ENCODE measurements at places on chromosomes 5 and 9.

- DNase-seq: no peak
Measured at GRCh38 chr5:68680366-68680765, 413.4 kb upstream of the SLC30A5 start.

DNA sequence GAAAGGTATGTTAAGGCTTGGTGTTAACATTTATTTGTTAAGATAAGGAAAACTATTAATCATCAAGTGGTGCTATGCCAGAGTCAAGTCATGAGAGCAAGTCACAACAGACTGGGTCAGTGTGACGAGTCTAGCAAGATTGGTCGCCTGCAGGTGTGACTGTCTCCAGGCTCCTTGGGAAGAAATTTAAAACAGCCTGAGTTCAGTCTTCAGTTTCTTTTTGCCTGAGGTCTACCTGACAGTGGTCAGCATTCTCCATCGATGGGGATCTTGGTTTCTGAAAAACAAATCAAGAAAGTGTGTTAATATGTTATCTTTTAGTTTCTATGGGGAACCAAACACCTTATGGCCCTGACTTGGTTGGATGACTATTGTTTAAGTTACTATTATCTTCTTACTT lies 56.3 kb downstream of the CETN3 start:
- DNase-seq: no peak

- DNase-seq: no peak
Measured at GRCh38 chr9:20601292-20601691, 21.0 kb downstream of the MLLT3 start.

GRCh38 chr5:153784277-153784676 lies 254.4 kb downstream of the FAM114A2 start:
- no peak for DNase-seq

DNA sequence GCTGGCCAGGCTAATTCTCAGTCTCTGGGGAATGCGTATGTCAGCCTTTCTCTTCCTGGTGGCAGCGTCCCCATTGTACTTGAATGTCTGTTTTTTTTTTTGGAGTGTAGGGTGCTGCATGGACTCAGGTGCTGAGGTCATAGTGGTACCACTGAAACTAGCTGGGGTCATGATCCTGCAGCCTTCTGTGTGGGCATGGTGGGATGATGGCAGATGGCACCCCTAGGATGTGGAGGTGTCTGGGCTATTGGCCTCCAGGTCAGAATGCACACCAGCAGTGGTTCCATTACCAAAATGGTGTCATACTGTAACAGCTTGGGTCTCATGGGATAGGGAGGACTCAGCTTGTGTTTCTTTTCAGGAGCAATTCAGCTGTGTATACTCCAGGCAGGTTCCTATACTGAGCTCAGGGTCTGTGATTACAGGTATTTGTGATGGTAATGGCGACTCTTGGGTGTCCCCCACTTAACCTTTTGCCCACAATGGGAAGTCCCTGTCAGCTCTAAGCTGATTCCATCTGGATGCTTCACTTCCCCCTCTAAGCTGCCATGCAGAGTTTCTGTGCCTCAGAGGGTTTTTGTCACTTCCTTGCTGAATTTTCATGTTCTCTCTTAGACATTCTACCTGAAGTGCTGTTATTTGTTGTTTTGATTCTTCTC lies 17.9 kb downstream of the HSD17B4 start:
- no peak for DNase-seq

- DNase-seq: no peak
Measured at GRCh38 chr9:70924895-70925547, 196.4 kb downstream of the TRPM3 start.

DNA sequence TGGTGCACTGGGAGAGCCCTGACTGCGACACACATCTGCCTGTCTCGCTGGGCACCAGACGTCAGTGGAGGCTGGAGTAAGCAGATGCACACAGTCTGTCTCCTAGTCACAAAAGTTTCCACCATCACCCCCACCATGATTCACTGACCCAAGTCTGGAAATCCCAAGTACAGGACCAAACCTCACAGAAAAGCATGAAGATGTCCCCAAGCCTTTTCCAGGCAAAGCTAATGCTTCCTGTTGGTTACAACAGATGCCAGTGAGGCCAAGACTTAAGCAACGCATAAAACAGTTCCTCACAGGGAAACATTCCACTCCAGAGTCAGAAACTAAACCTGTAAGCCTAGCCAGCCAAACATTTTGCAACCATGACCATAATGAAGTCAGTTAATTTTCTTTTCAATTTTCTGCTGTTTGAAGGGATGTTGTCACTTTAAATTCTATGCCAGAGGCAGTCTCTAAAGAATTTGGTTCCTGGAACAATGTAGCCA lies 259.3 kb upstream of the SLC30A5 start:
- no peak for DNase-seq

DNA sequence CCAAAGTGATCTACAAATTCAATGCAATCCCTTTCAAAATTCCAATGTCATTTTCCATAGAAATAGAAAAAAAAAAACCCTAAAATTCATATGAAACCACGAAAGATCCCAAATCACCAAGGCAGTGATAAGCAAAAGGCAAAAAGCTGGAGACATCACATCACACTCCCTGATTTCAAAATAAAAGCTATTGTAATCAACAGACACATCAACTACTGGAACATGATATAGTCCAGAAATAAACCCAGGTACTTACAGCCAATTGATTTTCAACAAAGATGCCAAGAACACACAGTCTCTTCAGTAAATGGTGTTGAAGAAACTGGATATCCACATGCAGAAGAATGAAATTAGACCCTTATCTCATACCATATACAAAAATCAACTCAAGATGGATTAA lies 224.0 kb downstream of the WDR70 start:
- DNase-seq: no peak

DNA sequence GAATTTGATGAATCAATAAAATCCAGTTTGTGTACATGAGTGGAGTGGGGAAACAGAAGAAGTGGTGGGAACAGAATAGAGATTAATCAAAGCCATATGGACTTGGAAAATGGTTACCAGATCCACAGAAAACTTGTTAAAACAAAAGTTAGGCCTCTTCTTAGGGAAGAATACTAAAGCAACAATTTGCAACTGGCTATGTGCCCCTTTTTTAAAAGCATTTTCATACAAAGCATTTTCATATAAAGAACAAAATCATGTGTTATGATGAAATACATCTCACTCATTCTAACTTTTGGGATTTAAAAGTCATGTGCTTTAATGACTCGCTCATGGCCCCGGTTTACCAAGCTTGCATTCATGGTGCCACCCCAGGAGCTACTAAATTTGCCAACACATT lies 276.9 kb downstream of the EFNA5 start:
- DNase-seq: no peak

GRCh38 chr9:121305269-121305994 lies 37.5 kb downstream of the GSN start:
- no peak for DNase-seq

DNA sequence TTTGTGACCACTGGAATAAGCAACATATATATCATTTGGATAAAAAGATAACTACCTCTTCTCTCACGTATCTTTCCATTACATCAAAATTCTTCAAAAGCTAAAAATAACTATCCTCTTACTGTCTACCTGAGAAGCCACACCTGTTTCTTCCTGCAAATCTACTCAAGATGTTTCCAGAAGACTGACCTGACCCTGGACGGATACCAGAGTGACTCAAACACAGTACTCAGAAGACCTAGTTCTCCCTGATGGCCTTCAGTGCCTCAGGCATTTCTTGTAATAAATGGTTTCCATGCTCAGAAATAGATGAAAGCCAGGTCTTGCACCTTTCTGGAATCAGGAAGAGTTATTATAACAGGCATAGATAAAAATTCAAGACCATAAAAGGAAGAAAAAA lies 245.9 kb upstream of the PIK3R1 start:
- DNase-seq: no peak

- DNase-seq: no peak
Measured at GRCh38 chr9:36818965-36819870, 214.8 kb downstream of the PAX5 start.

- DNase-seq: no peak
Measured at GRCh38 chr5:178667688-178668087, 40.8 kb upstream of the CLK4 start.

DNA sequence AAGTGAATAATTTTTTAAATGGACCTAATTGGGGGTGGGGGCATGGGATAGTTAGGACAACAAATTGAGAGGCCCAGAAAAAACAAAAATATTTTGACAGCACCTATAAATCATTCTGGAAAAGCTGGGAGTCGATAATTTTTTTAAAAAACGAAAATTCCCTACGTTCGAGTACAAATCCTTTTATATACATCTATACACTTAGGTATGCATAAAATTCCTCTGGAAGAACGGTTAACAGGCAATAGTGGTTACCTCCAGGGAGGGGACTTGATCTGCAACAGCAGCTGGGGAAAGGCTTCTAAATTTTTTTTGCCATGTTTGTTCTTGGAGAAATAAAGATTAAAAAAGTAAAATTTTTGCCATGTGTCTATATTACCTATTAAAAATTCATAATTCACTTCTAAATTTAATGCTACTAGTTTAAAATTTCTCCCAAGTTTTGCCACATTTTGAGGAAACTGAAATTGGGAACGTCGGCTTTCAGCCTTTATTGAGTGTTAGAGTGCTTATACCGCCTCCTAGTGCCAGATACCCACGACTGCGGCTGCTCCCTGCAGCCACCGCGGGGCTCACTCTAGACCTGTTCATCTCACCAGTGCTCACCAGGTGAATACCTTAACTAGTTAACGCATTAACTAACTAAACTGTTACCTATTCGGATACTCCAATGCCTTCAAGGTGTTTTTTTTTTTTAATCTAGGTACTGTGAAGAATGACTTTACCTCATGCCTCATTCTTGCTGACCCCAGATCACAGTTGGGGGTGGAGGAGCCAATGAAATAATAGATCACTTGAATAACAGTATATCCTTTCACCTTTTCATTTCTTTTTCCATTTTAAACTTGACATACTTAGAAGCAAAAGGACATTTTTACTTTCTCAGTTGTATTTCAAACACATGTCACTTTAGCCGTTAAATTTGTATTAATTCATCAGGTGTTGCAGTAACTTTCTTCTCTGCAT lies 1.8 kb upstream of the BHMT start:
- no peak for DNase-seq

GRCh38 chr5:150111122-150111521 lies 24.8 kb upstream of the CSF1R start:
- no peak for DNase-seq

- no peak for DNase-seq
Measured at GRCh38 chr5:96651948-96652753, 10.0 kb upstream of the CAST start.

DNA sequence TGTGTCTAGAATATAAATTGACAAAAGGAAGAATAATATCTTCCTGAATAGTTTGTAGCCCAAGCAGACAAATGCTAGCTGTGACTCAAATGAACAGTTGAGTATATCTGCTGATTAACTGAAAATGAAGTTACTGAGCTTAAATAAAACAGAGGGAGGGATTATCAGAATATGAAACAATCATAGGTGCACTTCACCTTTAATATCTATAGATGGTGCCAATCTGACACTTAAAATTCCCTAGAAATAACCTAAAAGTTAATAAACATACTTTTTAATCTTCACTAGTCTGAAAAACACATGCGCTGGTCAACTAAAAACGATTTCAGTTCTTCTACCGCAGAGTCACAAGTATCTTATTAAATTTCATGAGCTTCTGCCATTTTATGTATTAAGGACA lies 280.8 kb upstream of the RASA1 start:
- DNase-seq: no peak

DNA sequence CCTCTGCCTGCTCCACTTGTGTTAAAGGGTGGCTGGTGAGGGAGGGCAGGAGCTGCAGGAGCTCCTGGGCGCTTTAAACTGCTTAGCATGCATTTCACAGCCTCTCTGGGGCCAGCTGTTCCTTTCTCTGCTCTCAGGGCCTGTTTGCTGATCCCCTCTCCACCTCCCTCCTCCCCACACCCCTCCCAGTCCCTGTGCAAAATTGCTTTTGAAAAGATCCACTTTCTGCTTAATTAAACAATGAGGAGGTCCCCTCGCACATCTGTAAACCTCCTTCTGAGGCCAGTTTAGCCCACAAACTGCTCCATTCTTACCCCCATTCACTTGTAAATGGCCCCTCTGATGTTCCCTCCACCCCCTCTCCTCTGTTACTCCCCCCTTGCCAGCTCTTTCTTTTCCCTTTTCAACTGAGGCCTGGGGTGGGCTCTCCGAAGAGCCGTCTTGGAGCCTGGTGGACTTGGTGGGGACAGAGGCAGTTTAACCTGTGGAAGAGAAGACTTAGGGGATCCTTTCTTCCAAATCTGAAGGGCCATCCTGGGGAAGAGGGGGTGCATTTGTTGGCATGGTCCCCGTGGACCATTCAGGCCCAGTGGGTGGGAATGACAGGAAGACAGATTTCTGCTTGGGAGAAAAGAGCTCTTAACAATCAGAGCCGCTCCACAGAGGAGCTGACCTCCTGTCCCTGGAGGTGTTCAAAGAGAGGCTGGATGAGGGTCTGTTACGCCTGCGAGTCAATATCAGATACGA lies 12.0 kb downstream of the URM1 start:
- DNase-seq: no peak

GRCh38 chr5:143063175-143063970 lies 293.2 kb downstream of the ARHGAP26 start:
- no peak for DNase-seq

- no peak for DNase-seq
Measured at GRCh38 chr5:78639791-78640190, 8.8 kb downstream of the LHFPL2 start.
